ENCODE measurements at places on chromosomes 3 and 15.

- DNase-seq = no peak
These were observed 130.3 kb downstream of the NR1I2 start for GRCh38 chr3:119912220-119912619.

DNA sequence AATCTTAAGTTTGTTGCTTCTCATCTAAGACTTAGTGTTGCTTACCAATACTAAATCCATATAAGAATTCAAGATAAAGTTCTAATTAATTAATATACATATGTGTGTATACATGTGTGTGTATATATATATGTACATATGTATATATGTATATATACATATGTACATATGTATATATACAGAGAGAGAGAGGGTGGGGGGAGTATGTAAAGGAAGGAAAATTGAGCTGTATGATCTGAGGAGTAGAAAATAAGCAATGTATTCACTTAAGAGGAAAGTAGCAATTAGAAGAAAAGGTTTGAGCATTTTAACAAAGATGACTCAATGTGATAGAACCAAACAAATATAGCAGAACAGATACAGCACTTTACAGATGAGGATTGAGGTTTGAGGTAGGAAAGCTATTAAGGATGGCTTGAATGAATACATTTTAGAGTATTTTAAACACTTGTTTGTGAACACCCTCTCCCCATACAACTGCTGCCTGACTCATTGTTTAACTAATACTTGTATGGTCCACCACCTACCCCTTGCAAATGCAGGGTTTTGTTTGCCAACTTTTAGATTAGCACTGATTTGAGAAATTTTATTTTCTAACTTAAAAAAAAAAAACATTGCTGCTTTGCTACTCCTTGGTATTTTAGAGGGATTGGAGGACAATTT is 681.1 kb upstream of the CADM2 start:
- DNase-seq = no peak

DNA sequence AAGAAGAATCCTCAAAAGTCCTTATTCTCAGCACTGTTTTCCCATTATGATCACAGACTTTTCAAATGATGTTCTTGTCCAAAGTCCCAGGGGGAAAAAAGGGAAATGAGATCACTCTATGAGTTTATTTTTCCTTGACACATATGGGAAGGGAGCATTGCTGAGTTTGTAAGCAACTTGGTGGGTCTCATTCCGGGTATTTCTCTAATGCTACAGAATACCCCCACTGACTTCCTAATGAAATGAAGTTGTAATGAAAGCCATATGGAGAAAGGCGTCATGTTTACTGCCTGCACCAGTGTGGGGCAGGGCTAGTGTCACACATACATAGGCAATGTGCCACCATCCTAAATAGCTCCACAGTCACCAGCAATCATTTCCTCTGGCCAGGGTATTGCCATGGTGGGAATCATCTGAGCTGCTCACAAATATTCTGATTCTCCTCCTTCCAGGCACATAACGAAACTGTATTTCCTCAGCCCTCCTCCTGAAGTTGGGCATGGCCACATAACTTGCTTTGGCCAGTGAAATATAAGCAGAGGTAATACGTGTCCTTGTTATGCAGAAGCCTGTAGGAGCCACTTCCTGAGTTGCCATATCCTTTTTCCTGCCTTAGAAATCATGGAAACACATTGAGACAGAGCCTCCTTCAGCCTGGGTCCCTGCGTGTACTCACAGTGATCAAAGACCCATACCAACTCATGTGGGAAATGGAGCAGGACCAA is 41.0 kb upstream of the C15orf61 start:
- DNase-seq = no peak

DNA sequence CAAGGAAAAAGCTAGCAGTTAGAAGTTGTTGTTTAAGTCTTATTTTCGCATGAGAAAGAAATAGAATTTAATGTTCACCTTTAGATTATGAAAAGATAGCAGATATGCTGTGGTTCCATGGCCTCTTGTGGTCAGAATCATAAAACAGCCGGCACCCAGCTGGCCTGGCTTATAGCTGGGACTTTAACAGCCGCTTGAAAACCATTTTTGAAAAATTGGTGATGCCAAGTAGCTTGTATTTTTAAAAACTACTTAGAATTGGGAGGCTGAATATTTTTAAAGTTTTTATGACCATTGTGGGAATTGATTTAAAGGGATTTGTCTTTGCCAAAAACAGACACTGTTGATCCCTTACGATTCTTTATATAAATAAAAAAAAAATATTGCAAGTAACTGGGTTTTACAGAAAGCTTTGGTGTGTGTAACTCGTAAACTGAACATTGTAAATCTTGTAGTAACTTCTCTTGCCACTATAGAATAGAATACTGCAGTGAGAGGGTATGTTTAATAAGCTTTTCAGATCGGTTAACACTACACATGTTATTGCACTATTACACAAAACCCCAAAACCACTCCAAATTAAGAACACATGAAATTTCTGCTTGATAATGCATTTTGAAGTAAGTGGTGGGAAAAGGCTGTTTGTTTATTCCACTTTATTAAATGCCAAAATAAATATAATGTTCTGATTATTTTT is 6.6 kb downstream of the ARRDC4 start:
- no peak for DNase-seq

DNA sequence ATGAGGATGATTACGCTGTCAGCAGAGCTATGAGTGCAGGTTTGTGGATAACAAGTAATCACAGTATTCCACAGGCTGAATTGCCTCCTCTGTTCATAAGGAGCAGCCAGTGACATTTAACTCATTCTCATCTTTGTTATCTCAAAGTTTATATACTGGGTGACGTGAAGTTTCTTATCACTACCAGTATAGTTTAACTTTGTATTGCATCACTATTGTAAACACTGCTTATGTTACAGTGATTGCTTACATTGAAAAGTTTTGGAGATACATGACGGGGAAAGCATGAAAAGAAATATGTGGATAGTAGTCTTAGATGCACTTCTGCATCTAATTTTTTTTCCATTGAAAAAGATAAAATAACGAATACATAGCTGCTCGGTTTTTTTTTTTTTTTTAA is 429.7 kb downstream of the VGLL3 start:
- DNase-seq = no peak

DNA sequence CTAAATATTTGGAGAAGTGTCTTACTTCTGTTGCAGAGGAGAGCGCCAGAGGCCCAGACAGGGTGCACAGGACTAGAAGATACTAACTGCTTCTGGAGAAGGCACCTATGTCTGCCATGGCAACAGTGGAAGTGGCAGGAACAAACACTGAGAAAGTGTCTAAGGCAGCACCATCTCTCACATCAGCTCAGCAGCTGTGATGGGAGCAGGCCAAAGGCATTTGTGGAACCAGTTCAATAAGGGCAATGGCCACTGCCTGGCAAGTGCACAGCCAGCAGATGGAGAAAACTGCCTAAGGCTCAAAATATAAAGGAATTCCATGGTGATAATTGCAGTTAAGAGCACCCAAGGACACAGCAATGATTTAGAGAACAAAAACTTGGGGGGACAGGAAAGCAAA is 563.0 kb upstream of the CCDC54 start:
- no peak for DNase-seq

DNA sequence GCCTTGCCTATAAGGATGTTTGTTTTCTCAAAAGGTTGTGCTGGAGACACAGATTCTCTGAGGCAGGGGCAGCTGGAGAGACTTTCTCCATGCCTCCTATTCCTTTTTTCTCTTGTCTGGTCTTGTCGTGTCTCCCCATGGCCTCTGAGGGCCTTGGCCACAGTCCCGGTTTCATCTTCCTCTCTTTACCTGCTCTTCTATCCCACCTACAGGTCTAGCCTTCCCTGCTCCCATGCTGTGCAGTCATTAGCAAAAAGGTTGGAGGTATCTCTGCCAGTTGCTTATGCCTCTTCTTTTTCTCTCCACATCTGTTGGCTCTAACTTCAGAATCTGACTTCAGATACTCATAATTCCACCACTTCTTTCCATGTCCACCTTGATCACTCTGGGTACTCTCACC is 191.1 kb downstream of the IL20RB start:
- DNase-seq = no peak

DNA sequence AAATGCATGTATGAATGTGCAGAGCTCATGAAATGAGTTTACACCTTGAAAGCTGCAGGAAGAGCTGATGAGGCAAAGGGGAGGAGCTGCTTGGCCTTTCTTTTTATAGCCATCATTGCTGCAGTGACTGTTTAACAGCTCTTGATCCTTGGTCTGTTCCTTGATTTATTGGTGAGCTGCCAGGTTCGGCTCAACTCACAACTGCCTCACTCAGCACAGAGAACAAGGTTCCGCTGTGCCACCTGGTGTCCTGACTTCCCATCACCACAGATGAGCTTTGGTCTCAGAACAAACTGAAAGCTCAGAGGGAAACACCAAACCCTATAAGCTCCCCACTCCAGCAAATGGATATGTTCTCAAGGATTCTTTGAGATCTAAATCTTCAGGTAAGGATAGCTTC is 626.1 kb downstream of the MAGI1 start:
- no peak for DNase-seq

GRCh38 chr3:23649448-23649847 is 156.3 kb upstream of the UBE2E1 start:
- DNase-seq = no peak

GRCh38 chr15:37810381-37810780 is 124.1 kb upstream of the TMCO5A start:
- no peak for DNase-seq

GRCh38 chr3:192130534-192131132 is 596.7 kb downstream of the FGF12 start:
- DNase-seq = no peak

DNA sequence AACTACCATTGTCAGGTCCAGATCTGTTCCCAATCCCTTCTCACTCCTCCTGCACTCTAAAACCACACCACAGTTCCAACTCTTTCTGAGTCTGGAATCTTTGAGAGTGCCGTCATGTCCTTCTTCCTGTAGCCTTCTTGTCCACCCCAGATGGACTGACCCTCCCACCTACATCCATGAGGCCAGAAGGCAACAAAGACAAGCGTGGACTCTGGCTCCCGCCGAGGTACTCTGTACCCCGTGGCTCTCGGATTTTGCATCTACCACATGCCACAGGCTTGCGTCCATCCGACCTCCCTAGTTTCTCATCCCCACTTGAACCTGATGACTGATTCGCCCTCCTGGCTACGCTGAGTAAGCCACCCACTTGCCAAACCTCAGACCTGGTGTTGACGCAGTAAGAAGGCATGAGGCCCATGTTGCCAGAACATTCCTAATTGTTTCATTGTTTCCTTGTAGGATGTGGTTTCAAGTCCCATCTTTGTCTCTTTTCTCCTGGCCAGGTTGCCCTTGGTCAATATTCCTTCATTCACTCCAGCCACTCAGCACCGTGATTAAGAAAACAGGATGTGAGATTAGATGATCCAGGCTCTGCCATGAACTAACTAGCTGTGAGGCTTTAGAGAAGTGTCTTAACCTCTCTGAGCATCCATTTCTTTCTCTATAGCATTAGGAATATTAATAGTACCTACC is 1.1 kb upstream of the ZBTB38 start:
- no peak for DNase-seq

DNA sequence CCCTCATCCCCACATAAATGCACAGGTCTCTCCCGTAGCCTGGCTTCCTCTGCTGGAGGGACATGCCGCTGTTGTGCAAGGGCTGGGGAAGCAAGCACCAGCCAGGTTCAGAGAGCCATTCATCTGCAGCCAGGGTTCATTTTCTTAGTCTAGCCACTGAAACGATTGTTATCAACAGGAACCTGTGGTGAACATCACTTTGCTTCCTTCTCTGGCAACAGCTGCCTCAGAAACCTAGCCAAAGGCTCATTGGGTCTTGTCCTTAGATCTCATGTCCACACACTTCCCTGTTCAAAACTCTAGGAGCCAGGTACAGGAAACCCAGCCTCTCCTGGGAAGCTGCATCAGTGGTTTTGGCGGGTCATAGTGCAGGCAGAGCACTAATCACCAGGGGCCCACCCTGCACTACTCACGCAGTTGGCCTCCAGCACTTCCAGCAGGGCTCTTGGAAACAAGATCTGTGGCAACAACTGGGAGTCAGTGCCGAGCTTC is 47.0 kb downstream of the OXNAD1 start:
- DNase-seq = no peak

GRCh38 chr3:30944124-30944523 is 49.7 kb upstream of the GADL1 start:
- DNase-seq = no peak

DNA sequence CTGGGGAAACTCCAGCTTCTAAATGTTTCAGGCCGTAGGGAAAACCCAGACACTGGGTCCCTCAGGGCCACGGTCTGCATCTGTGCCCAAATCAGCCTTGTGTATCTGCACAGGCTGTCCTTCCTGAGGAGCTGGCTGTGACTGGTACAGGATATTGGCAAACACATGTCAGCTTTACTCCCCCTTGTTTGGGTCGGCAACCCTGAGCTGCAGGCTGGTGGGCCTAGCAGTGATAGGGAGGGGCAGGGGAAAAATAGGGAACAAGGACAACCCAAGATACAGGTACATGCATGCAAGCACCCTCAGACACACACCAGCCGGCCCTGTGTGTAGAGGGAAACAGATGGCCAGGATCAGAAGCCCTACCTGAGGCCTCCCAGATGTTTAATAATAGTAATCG is 28.7 kb upstream of the HCN4 start:
- DNase-seq = no peak

GRCh38 chr3:194100856-194101390 is 35.0 kb upstream of the HES1 start:
- no peak for DNase-seq

- DNase-seq = no peak
These were observed 169.6 kb upstream of the GADL1 start for GRCh38 chr3:31064021-31064420.

DNA sequence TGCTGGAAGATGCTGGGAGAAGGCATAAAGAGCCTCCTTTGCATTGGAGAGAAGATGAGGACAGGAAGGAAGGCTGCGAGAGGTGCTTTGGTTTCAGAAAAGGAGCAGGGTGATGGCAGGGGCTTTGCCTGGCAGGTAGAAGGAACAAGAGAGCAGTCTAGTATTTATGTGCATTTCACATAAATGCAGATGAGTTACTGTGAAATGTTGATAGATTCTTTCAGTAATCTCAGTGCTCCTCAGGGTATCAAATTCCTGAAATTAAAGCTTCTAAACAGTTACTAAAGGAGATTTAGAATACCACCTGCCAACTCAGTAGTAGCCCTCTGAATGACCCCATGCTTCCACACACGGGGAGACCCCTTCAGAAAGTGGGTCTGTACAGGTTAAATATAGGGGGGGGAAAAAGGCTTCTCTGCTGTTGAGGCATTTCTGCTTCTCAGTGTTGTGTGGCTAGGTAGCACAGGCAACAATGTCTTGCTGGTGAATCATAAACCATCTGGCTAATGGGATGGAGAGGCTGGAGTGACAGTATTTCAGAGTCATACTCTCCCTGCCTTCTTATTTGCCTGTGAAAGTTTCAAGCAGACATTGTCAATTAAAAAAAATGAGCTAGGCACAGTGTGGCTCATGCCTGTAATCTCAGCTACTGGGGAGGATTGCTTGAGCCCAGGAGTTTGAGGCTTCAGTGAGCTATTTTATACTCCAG is 14.3 kb upstream of the FBXL22 start:
- DNase-seq = no peak
